Pulmonary artery endothelial cell (primary cell): ENCODE measurements at places on chromosomes 7 and 10.

GRCh38 chr10:131480861-131481260 is 169.3 kb upstream of the TCERG1L start:
- DNase-seq: no peak

- no peak for DNase-seq
Observed at GRCh38 chr7:96663871-96664445, 45.7 kb downstream of the SEM1 start.

DNA sequence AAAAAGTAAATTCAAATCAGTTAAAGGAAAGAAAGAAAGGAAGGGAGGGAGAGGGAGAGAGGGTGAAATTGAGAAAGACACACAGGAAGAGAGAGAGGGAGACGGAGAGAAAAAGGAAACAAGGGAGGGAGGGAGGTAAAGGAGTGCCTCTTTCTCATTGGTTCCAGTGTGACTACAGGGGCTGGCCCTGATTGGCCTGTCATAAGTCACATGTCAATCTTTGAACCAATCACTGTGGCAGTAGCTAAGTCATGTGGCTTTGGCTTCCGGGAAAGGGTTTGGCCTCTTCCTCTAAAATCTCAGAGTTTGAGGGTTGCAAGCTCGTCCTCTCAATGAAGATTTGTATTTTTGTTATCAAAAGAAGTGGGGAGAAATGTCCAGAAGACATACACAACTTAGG is 150.2 kb downstream of the RAB11FIP2 start:
- DNase-seq: no peak

DNA sequence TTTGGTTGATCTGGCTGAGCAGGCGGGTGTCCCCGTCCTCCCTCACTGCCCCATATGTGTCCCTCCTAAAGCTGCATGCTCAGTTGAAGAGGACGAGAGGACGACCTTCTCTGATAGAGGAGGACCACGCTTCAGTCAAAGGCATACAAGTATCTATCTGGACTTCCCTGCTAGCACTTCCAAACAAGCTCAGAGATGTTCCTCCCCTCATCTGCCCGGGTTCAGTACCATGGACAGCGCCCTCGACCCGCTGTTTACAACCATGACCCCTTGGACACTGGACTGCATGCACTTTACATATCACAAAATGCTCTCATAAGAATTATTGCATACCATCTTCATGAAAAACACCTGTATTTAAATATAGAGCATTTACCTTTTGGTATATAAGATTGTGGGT is 26.9 kb upstream of the TRIM56 start:
- DNase-seq: no peak

DNA sequence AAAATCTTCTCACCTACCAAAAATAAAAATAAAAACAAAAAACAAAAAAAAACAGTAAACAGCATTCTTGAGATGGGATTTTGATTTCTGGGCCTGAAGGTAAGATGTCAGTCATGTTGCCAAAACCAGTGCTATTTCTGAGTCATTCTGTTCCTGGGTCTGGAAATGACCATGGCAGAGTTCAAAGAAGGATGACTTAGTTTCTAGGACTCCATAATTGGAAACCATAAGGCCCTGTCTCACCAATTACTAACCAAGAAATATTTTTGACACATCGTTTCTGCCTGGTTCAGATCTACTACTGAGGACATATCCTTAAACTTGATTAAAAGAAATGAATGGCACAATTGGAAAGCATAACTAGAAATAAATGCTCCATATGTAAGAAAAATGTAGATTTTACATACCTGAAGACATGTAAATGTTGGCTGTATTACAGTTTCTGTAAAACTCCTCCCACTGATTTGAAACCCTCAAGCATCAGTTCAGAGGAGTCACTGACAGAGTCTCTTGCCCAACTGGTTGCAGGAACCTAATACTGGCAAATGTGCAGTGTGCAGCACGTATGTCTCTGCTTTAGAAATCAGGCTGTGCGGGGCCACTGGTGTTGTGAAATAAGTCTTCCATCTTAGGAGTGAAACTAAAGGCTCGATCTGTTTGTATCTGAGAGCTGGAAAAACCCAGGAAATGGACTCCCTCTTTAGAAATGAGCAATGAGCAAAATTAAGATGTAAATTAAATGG is 84.8 kb upstream of the EGR2 start:
- DNase-seq: no peak

GRCh38 chr10:14025283-14026189 is 305.2 kb downstream of the FRMD4A start:
- no peak for DNase-seq

DNA sequence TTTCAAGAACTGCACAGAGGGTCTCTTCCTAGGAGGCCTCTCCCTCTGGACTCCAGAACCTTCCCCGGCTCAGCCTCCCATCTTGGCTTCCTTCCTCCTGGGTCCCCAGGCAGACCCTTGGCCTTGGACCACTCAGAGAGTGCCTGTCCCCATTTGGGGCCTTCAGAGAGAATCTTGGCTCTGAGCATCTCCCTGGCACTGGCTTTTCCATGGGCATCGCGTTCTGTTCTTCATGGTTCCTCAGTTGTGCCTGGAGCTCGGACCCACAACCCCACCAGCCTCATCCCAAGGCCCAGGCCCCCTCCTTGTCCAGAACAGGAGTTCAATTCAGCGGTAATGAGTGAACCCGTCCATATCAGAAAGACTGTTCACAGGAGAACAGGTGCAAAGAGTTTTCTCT is 73.4 kb downstream of the VIPR2 start:
- no peak for DNase-seq

- DNase-seq: no peak
Observed at GRCh38 chr7:140902303-140902953, 22.3 kb downstream of the BRAF start.

DNA sequence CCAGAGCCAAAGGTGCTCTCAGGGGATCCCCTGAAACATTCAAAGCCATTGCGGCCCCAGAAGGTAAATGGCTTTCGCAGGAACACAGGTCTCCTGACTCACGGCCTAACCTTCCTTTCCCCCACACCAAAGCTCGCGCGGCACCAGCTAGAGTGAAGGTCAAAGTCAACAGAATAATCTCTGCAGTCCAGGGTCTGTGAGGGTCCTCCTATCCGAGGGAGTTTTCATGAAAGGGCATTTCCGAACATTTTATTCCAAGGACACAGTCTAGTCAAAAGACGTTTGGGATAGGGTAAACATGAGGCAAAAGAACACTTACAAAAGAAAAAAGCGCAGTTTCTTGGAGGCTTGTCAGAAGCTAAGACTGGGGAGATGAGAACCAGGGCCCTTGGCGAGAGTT is 559 bp upstream of the STEAP2 start:
- no peak for DNase-seq

- DNase-seq: no peak
Observed at GRCh38 chr10:85862771-85863170, 503.8 kb downstream of the GRID1 start.

- no peak for DNase-seq
Observed at GRCh38 chr10:100997360-100998182, 2.0 kb upstream of the LZTS2 start.

DNA sequence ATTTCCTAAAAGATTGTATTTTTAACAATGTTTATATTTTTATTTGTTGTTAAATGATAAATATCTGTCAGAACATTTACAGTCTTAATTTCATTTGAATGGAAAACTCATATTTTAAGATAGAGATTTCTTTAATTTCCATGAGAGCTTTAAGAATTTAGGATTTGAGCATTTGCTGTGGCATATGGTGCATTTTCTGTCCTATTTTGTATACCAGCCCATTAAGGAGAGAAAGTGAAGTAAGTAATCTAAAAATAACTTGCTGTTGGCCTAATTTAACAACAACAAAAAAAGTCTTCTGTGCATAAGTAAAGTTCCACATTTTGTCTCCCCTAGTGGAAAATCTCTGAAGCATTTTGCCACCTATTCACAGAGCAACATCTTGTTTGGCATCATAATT is 190.9 kb upstream of the PPP1R3A start:
- no peak for DNase-seq

- no peak for DNase-seq
Observed at GRCh38 chr7:72335561-72336381, 76.4 kb downstream of the CALN1 start.

DNA sequence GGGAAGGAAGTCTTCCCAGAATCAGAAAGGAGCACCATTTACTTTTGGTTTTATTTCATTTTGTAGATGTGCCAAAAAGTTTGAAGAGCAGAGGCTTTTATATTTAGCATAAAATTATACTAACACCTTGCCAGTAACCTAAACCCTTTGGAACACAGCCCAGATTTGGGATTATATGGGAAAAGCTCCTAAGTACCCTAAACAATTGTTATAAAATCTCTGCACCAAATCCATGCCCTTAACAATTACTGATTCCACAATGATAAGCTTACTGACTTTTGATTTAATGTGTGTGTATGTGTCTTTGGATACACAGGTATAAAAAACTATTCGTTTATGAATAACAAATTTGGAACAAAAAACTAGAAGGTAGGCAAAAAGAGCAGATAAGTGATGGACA is 39.0 kb upstream of the TMEM229A start:
- no peak for DNase-seq

DNA sequence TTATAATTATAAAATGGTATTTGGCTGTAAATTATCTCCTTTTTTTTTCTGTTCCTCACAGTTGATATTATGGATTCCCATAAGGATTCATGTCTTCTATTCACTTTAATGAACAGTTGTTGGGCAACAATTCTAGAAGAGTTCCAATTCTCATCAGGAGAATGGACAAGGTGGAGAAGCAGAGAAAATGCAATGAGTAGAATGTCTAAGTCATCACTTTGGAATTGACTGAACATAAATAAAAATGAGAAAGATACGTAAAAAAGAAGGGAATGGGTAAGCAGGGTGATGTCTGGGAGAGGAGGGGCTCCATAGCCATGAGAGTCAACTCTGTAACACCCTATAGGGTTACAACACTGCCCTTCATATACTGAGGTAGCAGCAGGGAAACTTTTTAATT is 1.8 kb upstream of the CAV2 start:
- DNase-seq: no peak

DNA sequence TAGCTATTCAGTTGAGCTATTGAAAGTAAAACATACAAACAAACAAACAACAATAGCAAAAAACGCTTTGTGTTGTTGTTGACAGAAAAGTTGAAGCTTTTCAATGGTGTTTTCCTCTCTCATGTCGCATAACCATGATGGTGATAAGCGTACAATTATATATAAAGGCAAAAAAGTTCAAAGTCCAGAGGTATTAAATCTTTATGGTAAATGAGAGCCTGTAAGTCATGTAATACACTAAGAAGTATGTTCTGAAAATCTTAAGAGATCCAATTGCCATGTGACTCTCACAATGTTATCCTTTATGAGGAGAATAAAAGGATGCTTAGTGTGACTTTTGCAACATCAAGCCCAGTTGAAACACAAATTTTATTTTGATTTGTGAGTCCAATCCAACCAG is 93.9 kb downstream of the PPP1R9A start:
- DNase-seq: no peak

DNA sequence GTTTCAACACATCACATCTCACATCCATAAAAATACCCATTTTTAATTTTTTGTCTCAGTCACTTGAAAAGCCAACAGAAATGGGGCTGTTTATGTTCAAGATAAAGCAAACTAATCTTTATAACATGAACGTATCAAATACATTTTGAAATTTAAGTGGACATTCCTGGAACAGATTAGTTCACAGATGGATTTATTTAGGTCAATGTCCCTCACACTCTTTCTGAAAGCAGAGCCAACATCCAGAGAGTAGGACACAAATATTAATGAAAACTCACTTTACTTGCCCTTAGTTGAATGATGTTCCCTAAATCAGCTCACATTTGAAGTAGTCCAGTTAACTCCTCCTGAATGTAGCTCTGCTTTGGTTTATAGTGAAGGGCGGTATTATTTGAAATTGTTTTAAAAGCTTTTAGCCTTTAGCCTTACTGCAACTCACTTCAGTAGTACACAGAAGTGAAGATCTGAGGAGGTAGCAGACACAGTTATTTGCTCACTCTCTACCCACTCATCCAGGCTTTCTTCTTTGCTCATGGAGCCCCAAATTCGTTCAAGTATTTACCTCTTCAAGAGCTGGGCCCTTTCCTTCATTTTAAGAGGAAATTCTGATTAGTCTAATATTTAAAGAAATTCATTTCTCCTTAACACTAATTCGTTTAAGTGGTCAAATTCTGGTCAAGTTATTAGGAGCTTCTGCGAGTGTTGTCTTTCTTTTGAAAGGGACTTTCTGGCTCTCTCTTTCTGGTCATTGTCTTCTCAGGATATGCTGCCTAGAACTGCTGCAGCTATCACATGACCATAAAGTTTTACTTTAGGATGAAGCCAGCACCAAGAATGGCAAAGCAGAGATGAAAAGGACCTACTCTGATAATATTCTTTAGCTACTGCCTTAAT is 180.6 kb upstream of the AGR3 start:
- no peak for DNase-seq

GRCh38 chr10:73588656-73589055 is 2.5 kb downstream of the USP54 start:
- no peak for DNase-seq

GRCh38 chr7:11858026-11858425 is 26.0 kb upstream of the THSD7A start:
- no peak for DNase-seq

GRCh38 chr7:93889261-93889660 is 1.3 kb downstream of the TFPI2 start:
- no peak for DNase-seq

- DNase-seq: no peak
Observed at GRCh38 chr7:2893411-2893861, 49.3 kb upstream of the GNA12 start.

- no peak for DNase-seq
Observed at GRCh38 chr7:41732843-41733306, 30.0 kb upstream of the INHBA start.

- DNase-seq: no peak
Observed at GRCh38 chr10:63699785-63700613, 178.8 kb downstream of the REEP3 start.

- DNase-seq: no peak
Observed at GRCh38 chr7:19920166-19920565, 146.7 kb upstream of the TMEM196 start.

GRCh38 chr10:119412244-119413092 is 130.1 kb downstream of the RGS10 start:
- DNase-seq: no peak

- DNase-seq: no peak
Observed at GRCh38 chr7:135773464-135773863, 24.9 kb upstream of the FAM180A start.

DNA sequence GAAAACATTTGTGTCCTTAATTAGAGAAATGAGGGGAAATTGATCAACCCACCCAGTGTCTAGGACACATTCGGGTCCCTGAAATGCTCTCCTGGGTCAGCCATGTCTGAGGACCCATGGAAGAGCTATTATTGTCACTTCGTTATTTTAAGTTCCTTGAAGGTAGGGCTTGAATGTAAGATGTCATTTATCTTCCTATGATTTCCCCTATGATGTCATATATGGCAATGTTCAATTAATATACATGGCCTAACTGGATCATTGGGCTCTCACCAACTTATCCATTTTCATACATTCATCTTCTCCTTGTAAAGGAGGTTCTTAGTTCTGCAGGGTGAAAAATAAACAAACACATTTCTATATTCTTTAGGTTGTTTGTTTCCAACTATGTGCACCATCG is 113.0 kb upstream of the FAM171A1 start:
- no peak for DNase-seq

- no peak for DNase-seq
Observed at GRCh38 chr10:121157998-121158397, 306.8 kb downstream of the WDR11 start.
